Fibroblast of the aortic adventitia (primary cell): ENCODE measurements at places on chromosomes 4 and X. TPM values are rescaled to one million over a fixed set of nuclear protein-coding genes. Genes with fewer than 3 reads are reported as not detected.

SLC10A4 gene
- total RNA-seq: not detected in 2 replicates

HAUS3 gene
- total RNA-seq: 18.9 and 28.0 TPM in 2 replicates

CXCL10 gene
- total RNA-seq: not detected in 2 replicates

CENPI gene
- total RNA-seq: 4.3 and 23.4 TPM in 2 replicates

CHM gene
- 16.5 and 52.8 TPM in 2 replicates for total RNA-seq

ATP1B4 gene
- total RNA-seq: not detected in 2 replicates

PGRMC1 gene
- total RNA-seq: 38.3 and 162 TPM in 2 replicates

ACE2 gene
- 0.09 TPM in 1 of 2 replicates, not detected in the other for total RNA-seq
